Astrocyte of the spinal cord (primary cell): ENCODE measurements at places on chromosomes 16 and 17.
A peak's percentile ranks its signal among the peaks of the same experiment; 100 is the strongest.

DNA sequence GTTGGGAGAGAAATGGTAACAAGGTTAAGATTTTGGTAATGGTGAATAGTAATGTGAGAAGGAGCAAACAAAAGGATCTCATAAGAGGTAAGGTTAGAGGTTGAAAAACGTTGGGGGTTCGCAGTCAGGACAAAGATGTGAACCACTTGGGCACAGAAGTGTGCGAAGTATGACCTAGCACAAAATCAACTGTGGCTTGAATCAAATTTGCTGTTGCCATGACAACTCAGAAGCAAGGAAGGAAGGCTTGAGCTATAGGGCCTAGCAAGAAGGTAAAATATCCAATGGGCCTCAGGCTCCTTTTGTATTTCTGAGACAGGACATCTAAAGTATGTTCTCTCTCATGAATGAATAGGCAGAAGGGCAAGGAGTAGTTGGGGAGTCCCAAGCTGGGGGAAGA, 24.5 kb upstream of the TEKT1 start:
- DNase-seq, result no peak

- DNase-seq, result no peak
These were observed 22.7 kb downstream of the BCO1 start for GRCh38 chr16:81261049-81261648.

DNA sequence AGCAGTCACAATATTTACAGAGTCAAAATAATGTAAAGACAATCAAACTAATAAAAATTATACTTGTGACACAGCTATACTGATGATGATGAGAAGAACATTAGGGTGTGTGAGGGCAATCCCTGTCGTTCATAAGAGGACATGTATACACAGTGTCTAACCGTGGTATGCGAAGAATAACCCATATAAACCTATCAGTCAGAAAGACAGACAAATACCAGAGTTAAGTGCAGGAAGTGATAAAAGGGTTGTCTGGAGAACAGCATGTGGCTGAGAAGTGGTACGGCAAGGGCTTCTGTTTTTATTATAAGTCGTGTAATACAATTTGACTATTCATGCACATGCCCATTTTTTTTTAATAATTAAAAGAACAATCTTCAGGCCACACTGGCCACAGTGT, 46.7 kb downstream of the LMF1 start:
- no peak for DNase-seq

DNA sequence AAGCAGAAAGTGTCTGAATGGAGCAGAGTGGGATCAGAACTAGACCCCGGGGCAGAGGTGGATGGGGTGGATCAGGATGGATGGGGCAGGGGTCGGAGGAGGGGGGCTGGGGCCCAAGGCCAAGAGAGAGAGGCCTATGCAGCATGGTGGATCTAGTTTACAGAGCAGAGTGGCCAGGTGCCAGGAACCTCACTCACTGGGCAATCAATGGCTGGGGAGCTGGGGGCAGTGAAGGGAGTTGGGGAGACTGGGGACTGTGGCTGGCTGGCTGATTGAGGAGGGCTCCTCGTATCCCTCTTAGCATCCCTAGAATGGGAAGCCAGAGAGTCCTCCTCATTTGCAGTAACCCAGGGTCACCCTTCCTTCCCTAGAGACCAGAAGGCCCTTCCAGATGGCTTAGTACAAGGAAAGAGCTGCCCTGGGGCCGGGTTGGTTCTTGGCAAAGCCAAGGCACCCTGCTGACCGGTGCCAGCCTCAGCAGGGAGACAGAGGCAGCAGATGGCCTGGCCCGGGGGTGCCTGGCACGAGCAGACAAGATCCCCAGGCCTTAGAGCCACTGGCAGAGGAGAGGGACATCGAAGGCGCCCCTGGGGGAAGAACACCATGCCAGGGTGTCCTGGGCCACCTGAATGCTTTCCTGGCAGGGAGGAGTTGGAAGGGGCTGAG, 36.8 kb downstream of the SRCIN1 start:
- DNase-seq, result no peak

GRCh38 chr16:90078579-90078895, 1.4 kb upstream of the PRDM7 start:
- no peak for DNase-seq

DNA sequence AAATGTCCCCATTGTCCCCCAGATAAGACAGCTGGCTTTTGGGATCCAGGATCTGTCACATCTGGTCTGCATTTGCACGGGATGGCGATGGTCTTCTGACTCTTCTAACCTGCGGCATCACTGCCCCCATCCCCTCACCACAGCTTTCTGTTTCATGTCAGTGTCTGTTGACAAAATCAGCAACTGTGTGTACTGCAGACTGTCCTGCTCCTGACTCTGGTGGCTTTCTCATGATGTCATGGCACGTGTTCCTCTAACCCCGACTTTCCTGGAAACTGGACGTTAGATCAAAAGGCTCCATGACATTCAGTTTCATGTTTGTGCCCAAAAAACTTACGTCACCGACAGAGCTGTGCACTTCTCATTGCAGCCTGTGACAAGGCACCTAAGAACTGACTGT, 30.1 kb upstream of the CPNE2 start:
- no peak for DNase-seq

DNA sequence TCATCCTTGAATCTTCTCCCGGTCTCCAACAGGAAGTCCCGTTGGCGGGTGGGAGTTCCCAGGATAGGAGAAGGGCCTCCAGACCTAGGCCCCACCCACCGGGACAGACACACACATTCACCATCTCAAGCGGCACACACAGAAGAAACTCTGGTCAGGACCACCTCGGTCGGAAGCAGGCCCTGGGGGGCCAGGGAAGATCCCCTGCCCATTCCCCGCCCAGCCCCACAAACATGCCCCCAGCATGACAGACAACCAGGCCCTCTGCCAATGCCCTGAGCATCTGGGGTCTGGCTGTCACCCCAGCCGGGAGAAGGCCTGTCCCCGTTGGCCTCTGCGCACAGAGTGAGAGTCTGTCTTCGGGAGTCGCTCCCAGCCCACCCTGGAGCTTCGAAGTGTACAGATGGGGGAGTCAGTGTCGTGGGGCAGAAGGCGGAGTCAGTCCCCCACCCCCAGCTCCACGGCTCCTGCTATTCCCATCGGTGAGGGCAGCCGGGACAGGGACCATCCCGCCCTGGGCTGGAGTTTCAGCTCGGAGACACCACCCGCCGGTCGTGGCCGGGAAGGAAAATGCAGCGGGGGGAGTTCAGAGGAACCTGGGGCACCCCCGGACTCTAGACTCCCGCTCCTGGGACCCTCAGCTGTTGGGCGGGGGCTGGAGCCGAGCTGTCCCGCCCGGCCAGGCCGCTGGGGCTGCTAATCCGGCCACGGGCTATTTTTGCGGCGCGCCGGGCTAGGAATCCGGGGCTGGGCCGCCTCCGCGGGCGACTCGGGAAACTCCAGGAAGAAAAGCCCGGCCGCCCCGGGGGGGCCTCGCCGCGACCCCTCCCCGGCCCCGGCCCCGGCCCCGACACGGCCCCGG, 660 bp downstream of the RHBDF1 start:
- peak; percentile 63 for DNase-seq

DNA sequence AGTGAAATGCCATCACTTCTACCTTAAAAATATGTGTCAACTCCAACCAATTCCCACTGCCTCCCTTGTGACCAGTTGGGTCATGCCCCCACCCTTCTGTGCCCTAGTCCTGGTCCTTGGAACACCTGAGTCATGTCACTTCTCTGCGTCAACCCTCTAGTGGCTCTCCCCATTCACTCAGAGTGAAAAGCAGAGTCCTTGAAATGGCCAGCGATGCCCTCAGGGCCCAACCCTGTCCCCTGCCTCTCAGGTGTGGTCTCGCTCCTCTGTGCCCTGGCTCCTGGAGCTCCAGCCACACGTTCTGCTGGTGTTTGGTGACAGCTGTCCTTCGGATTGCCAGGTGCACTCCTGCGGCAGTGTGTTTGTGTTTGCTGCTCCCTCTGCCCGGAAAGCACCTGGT, 89.2 kb downstream of the SPECC1 start:
- no peak for DNase-seq

GRCh38 chr17:45747911-45748310, 36.2 kb upstream of the CRHR1 start:
- DNase-seq, result no peak

DNA sequence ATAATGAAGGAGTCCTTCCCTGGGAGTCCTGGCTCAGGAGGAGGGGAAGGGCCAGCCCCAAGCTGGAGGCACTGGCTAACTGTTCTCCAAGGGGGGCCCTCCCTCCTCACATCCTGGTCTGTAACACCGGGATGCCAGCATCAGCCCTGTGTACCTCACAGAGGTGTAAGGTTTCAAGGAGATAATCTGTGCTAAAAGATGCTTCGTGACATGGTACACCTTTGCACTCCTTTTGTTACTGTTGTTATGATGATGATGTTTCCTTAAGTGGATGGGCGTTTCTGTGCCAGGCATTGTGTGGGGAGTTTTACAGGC, 236.7 kb upstream of the TNRC6C start:
- DNase-seq, result no peak

GRCh38 chr17:31510308-31511194, 119.1 kb downstream of the RAB11FIP4 start:
- no peak for DNase-seq

GRCh38 chr16:9843424-9844018, 338.7 kb downstream of the GRIN2A start:
- no peak for DNase-seq

DNA sequence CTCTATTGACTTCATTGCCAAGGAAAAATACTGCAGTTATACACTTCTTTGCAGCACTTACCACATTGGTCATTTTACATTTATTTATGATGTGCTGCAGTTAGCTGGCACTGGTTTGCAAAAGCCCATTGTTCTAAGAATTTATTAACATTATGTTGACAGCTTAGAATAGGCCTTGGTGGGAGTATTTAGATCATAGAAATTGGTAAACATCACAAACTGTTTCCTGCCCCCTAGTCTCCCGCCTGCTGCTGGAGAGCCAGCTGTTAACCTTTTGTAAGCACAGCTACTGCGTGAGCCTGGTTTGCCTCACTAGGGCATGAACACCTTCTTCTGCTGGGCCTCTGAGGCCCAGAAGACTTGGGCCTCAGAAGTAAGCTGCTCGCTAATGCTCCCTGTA, 651.4 kb upstream of the GOT2 start:
- no peak for DNase-seq

DNA sequence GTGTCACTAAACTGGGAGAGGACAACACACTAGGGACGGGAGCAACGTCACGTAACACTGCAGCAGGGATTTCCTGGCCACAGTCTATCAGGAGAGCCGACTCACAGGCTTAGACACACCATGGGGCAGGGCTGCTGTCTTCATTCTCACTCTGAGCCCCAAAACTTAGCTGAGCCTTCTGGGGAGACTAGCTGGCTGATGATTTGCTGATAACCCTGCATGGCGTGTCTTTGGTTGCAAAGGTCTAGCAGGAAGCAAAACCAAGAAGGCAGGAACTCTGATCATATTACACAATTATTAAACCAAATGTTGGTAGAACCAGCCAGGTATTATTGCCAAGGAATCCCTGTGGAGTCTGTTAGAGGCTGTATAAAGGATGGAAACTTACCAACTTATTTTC, 345.0 kb downstream of the SLC39A11 start:
- no peak for DNase-seq

DNA sequence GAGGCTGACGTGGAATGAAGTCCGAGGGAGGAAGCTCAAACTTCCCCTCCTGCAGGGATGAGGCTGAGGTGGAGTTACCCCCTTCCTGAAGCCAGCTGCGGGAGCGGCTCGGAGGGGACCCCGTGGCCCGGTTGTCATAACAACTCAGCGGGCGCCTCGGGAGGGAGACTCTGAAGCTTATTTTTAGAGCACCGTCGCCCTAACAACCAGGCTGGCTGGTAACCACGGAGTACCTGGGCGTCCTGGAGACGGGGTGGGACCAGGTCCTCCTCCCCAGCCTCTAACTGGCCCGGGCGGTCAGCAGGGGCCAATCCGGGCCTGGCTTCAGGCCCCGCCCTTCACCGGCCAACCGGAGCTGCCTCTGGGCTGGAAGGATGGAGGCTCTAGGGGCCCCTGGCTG, 27.7 kb downstream of the NECAB2 start:
- peak; percentile 74 for DNase-seq

DNA sequence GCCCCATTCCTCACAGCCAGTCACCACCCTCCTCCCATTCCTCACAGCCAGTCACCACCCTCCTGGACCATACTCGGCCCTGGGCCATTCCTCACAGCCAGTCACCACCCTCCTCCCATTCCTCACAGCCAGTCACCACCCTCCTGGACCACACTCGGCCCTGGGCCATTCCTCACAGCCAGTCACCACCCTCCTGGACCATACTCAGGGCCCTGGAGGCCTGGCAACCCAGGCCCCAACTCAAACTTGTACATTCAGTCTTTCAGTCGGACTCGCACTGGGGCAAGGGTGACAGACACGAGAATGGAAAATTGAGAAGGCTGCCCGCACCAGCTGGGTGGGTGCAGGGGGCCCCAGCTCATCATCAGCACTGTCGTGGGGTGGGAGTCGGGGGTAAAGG, 30.4 kb upstream of the FOXK2 start:
- peak; percentile 71 for DNase-seq

DNA sequence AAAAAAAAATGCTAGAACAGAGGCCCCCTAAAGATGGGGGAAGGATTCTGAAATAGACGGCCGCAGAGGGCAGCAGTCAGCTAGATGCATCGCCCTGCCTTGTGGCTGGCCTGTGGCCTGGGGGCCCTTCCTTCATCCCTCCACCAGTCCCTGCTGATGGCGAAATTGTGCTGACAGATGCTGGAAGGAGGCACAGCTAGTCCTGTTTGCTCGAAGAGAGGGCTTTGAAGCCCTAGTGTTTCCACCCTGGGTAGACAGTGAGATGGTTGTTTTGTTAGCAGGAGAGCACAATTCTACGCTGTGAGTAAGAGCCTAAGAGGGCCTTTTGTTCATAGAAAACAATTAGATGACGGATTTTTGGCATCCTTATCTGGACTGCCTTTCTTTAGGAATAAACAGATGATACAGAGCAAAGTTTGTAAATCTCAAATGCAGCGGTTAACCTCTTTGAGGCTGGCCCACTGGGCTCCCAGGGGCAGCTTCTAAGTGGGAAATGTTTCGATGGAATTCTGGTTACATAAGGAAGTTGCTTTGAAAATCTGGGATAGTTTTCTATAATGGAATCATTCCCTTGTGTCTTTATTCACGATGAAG, 23.0 kb downstream of the VPS35L start:
- peak; percentile 58 for DNase-seq

GRCh38 chr16:53913099-53913870, 209.3 kb downstream of the FTO start:
- peak; percentile 89 for DNase-seq
